Foreskin melanocyte (primary cell): ENCODE measurements at places on chromosomes 7 and 10.

DNA sequence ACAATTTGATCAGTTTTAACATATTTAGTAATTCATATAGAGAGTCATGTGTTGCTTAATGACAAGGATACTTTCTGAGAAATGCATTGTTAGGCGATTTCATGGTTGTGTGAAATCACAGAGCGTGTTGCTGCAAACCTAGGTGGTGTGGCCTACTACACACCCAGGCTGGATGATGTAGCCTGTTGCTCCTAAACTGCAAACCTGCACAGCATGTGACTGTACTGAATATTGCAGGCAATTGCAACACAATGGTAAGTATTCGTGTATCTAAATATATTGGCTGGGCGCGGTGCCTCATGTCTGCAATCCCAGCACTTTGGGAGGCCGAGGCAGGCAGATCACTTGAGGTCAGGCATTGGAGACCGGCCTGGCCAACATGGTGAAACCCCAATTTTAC is 73.7 kb upstream of the BAIAP2L1 start:
- DNase-seq: no peak

DNA sequence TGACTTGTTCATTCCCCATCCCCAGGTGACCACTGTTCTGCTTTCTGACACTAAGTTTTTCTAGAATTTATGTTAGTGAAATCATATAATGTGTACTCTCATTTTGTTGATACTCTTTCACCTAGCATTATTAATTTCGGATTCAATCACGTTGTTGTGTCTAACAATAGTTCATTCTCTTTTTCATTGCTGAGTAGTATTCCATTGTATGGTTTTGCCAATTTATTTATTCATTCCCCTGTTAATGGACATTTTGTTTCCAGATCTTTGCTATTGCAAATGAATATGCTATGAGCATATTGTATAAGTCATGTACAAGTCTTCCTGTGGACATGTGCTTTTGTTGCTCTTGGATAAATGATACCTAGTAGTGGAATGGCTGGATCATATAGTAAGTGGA is 146.4 kb downstream of the FAM204A start:
- DNase-seq: no peak

GRCh38 chr7:28621369-28621841 is 209.1 kb downstream of the CREB5 start:
- DNase-seq: no peak

DNA sequence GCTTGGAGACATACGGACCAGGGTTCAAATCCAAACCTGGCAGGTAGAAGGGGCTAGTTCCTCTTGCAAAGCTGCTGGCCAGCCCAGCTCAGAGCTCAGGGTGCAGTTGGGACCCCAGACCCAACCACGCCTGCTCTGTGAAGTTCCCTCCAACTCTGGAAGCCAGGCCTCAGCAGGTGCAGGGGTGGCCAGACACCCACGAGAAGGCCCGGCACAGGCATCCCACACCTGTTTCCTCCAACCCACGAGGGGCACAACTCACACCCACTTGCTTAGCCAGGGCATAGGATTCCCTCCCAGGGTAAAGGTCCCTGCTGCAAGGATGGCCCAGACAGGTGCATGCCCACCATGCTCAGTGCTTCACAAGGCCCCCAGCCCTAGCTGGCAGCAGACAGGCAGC is 262.4 kb downstream of the GRID1 start:
- no peak for DNase-seq

DNA sequence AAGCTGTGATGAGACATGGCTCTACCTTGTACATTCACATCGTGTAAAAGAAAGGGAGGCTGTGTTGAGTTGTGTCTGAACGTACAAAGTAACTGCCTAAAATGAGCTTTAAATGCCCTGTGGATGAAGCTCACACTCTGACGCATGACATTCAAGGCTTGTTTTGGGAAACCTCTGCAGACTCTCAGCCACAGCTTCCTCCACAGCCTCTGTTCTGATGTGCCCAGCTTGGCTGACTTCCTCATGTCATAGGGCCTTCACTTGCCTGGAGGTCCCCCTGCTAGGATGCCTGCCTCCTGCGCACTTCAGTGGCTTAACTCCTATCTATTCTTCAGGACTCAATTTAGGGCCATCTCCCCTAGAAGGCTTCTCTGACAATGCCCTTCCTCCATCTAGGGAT is 230.0 kb upstream of the HABP2 start:
- no peak for DNase-seq

GRCh38 chr10:132671228-132672154 is 114.5 kb downstream of the NKX6-2 start:
- no peak for DNase-seq

- DNase-seq: no peak
These were observed 865.4 kb upstream of the MBL2 start for GRCh38 chr10:53638006-53638405.

DNA sequence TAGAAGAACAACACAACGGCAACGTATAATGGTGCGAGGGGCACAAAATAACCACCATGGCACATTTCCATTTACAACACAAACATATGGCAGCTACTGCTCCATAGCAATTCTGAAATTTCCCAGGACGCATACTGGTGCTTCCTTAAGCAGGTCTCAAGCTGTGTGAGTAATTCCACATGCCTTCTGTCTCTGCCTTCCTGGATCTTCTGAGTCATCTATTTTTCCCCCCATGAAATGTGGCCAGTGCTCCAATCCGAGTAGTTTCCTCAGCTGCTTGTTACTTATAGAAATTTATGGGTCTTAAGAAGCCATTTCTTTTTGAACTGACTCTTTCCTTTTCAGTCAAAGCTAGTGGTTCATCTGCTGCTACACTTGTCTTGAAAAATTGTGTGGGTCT is 256.6 kb upstream of the KLF6 start:
- DNase-seq: no peak

GRCh38 chr10:1601406-1601805 is 135.9 kb downstream of the ADARB2 start:
- DNase-seq: no peak

GRCh38 chr10:30154126-30154525 is 94.7 kb upstream of the JCAD start:
- no peak for DNase-seq

GRCh38 chr7:28042721-28043120 is 137.9 kb downstream of the JAZF1 start:
- no peak for DNase-seq

GRCh38 chr7:81903115-81903514 is 133.3 kb upstream of the HGF start:
- DNase-seq: no peak

- DNase-seq: no peak
These were observed 157.7 kb upstream of the COL1A2 start for GRCh38 chr7:94236960-94237359.

DNA sequence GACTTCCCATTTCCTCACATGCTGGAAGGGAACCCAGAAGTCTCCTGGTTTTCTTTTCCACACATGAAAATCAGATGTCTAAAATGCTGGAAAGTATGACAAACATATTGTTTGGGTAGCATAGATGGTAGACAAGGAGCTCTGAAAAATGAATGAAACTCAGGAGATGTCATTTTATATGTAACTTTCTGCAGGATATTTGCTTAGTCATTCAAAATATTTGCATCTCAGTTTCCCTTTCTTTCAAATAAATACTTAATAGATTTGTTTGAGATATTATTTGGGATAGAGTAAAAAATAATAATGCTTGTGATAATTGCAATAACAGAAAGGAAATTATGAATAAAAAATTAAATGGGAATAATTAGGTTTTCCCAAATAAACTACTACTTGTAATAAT is 298.9 kb upstream of the ADARB2 start:
- DNase-seq: no peak

- DNase-seq: no peak
These were observed 184.2 kb upstream of the BET1 start for GRCh38 chr7:94188350-94188749.

- no peak for DNase-seq
These were observed 52.4 kb downstream of the CASD1 start for GRCh38 chr7:94561841-94562514.

GRCh38 chr10:72981882-72982529 is 27.4 kb upstream of the PLA2G12B start:
- no peak for DNase-seq

DNA sequence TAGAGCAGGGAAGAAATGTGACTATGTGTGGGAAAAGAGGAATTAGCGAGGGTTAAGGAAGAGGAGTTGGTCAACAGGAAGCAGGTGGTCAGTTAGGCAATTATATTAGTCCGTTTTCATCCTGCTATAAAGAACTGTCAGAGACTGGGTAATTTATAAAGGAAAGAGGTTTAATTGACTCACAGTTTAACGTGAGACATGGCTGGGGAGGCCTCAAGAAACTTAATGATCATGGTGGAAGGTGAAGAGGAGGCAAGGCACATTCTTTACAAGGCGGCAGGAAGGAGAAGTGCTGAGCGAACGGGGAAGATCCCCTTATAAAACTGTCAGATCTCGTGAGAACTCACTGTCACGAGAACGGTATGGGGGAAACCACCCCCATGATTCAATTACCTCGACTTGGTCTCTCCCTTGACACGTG is 35.0 kb downstream of the RAMP3 start:
- no peak for DNase-seq

DNA sequence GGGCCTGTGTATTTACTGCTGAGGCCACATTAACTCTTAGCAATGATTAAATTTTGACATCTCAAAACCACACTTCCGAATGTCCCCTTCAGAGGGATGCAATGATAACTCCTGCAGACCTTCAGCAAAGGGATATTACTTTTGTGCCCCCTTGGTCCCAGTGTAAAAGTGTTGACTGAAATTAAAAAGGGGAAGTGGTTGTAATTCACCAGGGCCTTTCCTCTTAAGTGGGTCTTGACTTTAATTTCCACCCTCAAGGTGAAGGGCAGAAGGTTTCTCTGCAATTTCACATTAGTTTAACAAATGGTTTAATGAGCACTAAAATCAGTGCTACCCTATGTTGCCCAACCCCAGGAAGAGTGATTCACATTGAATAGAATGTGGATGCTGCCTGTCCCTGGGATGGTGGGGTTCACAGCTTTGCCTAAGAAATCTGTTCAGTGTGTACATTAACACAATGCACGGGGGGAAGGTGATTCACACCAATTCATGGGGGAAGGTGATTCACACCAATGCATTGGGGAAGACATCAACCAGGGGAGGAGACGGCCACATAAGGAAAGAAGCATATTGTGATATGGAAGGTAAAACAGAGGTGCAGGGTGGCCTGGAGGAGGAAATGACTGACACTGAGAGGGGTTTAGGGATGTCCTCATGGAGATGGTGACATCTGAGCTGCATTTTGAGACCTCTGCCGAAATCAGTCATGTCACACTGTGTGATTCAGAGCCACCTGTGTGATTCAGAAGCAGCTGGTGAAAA is 19.4 kb upstream of the TNS3 start:
- no peak for DNase-seq

- no peak for DNase-seq
These were observed 69.2 kb downstream of the SDK1 start for GRCh38 chr7:3370068-3370830.

DNA sequence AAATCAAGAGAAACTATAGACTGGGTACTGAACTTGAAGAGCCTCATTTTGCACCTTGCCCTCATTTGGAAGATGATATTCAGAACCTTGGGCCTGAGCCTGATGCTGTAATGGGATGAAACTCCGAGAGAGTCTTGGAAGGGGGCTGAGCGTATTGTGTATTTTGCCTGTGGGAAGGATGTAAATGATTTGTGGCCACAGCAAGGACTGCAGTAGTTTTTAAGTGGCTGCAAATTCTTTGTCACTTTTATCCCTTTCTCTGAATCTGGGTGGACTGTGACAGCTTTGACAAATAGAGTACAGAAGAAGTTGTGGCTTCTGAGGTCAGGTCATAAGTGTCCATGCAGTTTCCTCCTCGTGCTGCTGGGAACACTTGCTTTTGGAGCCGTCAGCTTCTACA is 221.2 kb downstream of the ADRA2A start:
- no peak for DNase-seq

DNA sequence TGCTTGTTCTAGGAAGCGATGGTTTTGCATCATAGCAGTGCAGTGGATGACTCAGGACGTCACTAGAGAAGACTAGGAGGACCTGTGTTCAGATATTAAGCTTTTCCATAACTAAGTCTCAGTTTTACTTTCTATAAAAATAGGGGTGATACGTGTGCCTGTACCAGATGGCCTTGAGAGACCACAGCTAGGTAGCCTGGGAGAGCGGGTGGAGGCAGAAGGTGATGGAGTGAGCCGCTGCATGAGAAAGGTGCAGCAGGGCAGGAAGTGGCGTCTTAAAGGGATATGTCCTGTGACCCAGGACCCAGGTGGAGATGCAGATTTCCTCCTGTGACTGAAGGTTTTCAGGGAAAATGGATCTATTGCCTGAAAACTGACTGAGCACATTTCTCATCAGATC is 304.9 kb downstream of the CDC14C start:
- no peak for DNase-seq

GRCh38 chr10:86674912-86675311 is 6.6 kb downstream of the LDB3 start:
- no peak for DNase-seq

DNA sequence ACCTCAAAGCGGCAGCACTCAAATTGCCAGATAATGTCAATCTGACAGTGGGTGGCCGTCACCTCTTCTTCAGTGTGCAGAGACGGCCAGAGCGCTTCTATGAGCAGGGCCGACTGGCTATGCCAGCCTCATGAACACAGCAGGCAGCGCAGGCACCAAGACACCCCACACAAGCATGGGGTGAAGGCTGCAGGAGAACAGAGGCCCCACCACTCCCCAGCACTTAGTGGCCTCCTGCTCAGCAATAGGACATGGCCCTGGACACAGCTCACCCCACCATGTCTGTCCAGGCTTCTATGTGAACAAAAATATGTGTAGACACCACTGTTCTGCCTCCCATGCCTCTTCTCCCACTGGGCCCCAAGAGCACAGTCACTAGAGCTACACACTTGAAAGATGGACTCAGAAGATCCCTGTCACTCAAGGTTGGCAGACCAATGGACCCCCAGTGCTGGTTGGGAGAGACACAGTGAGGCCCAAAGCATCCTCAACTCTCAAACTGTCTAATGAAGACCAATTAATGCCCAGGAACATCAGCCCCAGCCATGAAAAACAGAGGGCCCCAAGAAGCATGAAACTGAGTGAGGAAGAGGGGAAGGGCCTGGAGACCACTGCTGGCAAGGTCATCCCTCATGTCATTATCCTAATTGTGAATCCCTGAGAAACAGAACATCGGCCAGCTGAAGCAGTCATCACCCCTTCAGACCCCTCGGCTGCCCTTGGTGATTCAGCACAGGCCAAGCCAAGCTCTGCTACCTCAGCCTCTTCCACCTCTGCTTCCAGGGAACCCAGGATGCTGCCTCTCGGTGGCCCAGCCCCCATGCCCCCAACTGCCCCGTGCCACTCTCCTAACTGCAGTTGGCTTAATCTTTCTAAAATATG is 77.7 kb downstream of the GRID1 start:
- no peak for DNase-seq

DNA sequence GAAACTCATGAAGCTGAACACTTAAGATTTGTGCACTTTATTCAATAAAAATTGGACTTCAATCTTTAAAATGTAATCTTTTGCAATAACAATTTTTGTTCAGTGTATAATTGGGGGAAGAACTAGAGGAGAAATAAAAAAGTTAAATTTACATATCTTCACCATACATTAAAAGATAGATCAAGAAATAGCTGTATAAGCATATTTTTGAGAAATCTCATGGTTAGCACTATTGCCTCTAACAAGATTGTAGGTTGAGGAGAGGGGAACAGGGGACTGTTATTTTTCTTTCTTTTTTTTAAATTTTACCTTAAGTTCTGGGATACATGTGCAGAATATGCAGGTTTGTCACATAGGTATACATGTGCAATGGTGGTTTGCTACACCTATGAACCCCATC is 5.3 kb downstream of the AMPH start:
- DNase-seq: no peak

GRCh38 chr10:126686268-126686667 is 15.8 kb upstream of the C10orf90 start:
- no peak for DNase-seq

GRCh38 chr10:124227988-124228387 is 134.6 kb upstream of the CHST15 start:
- DNase-seq: no peak

- no peak for DNase-seq
These were observed 67.0 kb downstream of the CDK6 start for GRCh38 chr7:92769394-92769699.
